ENCODE measurements at places on chromosomes 3 and 15. TPM values are rescaled to one million over a fixed set of nuclear protein-coding genes. Genes with fewer than 3 reads are reported as not detected.

The STXBP5L gene
- not detected for total RNA-seq

The TF gene
- 0.69 TPM for total RNA-seq

The GANC gene
- total RNA-seq, result 7.2 TPM

The TUSC7 gene
- total RNA-seq, result not detected

The MRPS25 gene
- 54.1 TPM for total RNA-seq

The ATP10A gene
- total RNA-seq, result 7.3 TPM

The SEMA5B gene
- 0.21 TPM for total RNA-seq

The ISLR gene
- 0.35 TPM for total RNA-seq

The CCDC32 gene
- 15.7 TPM for total RNA-seq

The GOLGA6L9 gene
- total RNA-seq, result 2.9 TPM

The CFAP100 gene
- not detected for total RNA-seq

The GRK7 gene
- not detected for total RNA-seq

The MST1R gene
- 6.9 TPM for total RNA-seq

The MEIS2 gene
- 8.7 TPM for total RNA-seq

The CHST13 gene
- 0.50 TPM for total RNA-seq

The CD200 gene
- not detected for total RNA-seq

The CD96 gene
- total RNA-seq, result 0.02 TPM

The TIGIT gene
- not detected for total RNA-seq

The RAP2B gene
- total RNA-seq, result 8.1 TPM

The NPAP1 gene
- not detected for total RNA-seq

The EEF1AKMT4 gene
- total RNA-seq, result 14.1 TPM

The CCR2 gene
- not detected for total RNA-seq

The CNTN3 gene
- total RNA-seq, result not detected

The ZNF80 gene
- total RNA-seq, result not detected

The FAM81A gene
- total RNA-seq, result 12.7 TPM

The LRRC31 gene
- total RNA-seq, result not detected
